ENCODE measurements at places on chromosomes 5 and 9. TPM values are rescaled to one million over a fixed set of nuclear protein-coding genes. Genes with fewer than 3 reads are reported as not detected.

DNA sequence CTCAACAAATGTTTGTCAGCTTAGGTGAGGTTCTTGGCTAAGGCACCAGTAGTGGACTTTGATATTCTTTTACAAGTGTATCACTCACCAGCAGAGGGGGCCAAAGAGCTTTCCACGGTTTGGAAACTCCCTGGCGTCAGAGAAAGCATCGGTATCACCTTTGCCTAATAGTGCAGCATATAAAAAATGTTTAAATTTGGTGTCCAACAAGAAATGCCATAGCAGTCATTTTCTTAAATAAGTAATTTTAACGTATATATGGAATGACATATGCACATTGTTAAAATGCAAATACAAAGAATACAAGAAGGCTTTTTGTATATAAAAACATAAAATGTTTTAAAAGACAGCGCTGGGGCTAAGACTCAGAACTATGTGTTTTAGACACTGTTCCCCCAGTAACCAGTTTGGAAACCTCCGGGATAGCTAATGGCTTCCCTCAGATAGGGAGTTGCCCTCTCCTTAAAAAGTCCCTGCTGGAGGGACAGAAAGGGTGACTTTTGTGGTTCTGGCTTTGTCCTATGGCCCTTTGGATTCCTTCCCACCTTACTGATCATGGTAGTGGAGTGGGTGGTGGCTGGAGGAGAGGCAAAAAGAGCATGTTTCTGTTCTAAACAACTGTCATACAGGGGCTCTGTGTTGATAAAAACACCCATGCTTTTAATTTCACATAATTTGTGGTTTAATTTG lies 124.6 kb downstream of the GPBP1 start:
- peak; percentile 91 for DNase-seq

DNA sequence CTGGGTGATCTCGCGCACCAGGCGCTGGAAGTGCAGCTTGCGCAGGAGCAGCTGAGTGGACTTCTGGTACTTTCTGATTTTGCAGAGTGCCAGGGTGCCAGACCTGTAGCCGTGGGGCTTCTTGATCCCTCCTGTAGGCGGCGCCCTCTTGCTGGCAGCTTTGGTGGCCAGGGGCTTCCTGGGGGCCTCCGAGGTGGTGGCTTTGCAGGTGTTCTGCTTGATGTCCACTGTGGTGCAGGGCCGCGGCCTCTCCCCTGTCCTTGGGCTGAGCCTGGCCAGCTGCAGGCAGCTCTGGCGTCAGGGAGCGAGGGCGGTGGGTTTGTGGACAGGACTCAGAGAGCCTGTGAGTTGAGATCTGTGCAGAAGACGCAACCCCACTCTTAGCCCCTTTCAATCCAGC lies 36.1 kb downstream of the TAF11L14 start:
- DNase-seq: no peak

DNA sequence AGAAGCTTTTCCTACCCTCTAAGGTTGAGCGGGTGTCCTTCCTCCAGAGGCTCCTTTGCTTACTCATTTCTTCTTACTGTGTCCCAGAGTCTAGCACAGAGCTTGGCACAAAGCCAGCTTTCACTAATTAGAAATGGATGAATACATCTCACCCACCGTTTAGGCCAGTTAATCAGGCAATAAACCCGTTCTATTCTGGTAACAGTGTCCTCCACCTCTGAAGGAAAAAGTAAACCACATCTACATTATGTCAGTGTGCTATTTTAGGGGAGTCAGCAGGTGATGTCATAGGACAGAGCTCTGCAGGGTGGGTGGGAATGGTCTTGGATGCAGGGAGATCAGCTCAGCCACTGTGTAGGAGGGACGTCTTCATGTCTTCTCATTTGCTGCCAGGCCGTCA lies 109.2 kb downstream of the OSTF1 start:
- DNase-seq: peak; percentile 14

DNA sequence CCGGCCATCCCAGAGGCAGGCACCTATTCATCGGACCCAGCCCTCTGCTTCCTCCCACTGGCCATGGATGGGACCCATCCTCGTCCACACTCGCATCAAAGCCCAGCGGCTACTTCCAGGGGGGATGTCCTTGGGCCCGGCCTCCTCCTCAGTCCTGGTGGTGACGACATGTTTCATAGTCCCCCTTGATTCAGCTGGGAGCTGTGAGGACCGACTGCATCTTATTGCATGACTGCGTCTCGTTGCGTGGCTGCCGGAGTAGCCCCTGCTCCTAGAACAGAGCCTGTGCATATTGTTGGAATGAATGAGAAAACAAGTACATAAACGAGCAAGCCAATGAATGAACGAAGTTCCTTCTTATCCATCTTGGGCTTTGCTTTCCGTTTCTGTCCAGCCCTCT lies 12.8 kb downstream of the NCS1 start:
- no peak for DNase-seq

DNA sequence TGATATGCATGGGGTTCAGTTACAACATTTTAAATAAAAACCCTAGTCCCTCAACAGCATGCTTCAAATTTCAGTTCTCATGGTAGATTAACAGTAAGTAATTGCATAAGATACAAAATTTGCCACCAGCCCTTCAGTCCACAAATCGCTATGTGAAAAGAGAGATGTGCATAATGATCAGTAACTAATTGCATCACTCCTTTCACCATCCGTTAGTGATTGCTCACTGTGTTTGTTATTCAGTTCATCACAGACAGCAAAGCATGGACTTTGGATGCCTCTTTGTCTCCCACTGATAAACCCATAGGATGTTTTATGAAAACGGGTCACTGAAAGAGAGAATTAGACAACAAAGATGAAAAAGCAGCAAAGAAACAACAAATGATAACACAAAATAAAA lies 103.2 kb downstream of the MCTP1 start:
- no peak for DNase-seq

- no peak for DNase-seq
Observed at GRCh38 chr9:120944434-120944843, 17.8 kb upstream of the TRAF1 start.

- no peak for DNase-seq
Observed at GRCh38 chr5:131266370-131267060, 2.7 kb downstream of the CDC42SE2 start.

- DNase-seq: no peak
Observed at GRCh38 chr5:41600731-41601130, 90.3 kb upstream of the PLCXD3 start.

GRCh38 chr9:1979741-1980367 lies 35.3 kb upstream of the SMARCA2 start:
- peak; percentile 17 for DNase-seq

DNA sequence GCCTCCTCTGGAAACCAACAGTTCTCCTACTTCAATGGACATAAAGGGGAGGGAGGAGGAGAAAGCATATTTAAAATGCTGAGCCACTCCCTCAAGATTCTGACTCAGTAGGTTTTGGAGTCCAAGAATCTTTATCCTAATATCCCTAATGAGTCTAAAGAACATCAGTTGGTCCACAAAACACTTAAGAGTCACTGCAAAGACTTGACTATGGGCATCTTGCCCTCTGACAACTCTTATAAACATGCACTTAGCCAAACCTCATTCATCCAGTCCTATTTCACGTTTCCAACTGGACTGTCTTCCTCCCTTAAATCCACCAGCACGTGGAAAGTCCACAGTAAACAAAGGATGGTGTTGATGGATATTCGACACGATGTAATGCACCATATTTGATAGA lies 172.5 kb downstream of the FAM114A2 start:
- no peak for DNase-seq

GRCh38 chr5:126235628-126236027 lies 187.6 kb upstream of the GRAMD2B start:
- DNase-seq: no peak

The SPATA31C1 gene
- 0.58 TPM for polyA plus RNA-seq

The DMRT3 gene
- polyA plus RNA-seq: 1.5 TPM

The NUTM2G gene
- 1.1 TPM for polyA plus RNA-seq

The CKMT2 gene
- polyA plus RNA-seq: 10.3 TPM

The CCL21 gene
- 18.3 TPM for polyA plus RNA-seq
